ENCODE measurements at places on chromosomes 7 and 10.
A peak's percentile ranks its signal among the peaks of the same experiment; 100 is the strongest.

GRCh38 chr10:98309366-98310355 is 41.7 kb upstream of the LOXL4 start:
- no peak for DNase-seq

DNA sequence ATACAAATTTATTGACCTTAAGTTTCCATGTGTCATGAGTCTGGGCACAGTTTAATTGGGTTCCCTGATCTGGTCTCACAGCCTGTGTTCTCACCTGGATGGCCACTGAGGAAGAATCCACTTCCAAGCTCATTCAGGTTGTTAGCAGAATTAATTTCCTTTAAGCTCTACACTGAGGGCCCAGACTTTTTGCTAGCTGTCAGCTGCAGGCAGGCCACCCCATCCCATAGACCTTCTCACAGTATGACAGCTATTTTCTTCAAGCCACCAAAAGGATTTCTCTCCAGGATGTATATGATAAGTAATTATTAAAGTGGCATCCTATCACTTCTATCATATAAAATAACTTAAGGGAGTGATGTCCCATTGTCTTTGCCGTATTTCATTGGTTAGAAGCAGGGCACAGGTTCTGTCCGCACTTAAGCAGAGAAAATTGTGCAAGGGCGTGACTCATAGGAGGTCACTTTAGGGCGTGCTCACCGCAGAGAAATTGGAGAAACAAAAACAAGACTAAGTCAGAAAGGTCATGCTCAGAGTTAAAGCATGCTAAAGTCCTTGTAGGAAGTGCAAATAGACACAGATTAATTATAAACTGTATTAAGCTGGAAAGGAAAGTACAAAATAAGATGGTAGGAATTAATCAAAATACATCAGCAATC is 109.9 kb downstream of the AHR start:
- DNase-seq: no peak

DNA sequence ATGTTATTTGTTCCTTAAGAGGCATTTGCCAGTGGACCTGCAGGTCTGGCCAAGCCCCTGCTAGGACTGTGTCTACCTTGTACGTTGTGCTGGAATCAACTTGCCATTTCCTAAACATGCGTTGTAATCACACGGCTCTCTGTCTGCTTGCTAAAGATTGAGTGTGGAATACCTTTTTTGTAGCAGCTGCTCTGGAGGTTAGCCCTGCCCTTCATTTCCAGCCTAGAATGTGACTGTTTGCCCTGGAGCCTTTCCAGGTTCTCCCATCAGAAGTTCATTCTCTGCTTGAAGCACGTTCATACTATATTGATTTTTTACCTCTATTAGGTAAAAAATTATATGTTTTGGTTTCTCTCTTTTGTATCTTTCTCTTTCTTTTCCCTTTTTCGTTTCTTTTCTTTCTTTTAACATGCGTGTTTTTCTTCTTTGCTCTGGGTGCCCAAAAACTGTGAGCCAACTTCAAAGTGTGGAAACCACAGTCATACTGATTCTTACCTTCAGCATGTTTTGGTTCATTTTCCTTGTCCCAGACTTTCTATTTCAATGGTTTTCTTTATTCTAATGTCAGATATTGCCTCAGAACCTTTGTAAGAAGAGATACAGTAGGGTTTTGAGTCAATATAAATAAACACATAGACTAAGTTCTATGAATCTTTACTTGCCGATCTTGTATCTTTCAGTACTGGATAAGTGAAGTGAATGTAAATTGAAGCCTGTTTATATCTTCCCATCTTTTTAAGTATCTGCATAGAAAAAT is 111.9 kb upstream of the RPA3 start:
- no peak for DNase-seq

GRCh38 chr10:77377678-77378352 is 259.8 kb downstream of the KCNMA1 start:
- no peak for DNase-seq

DNA sequence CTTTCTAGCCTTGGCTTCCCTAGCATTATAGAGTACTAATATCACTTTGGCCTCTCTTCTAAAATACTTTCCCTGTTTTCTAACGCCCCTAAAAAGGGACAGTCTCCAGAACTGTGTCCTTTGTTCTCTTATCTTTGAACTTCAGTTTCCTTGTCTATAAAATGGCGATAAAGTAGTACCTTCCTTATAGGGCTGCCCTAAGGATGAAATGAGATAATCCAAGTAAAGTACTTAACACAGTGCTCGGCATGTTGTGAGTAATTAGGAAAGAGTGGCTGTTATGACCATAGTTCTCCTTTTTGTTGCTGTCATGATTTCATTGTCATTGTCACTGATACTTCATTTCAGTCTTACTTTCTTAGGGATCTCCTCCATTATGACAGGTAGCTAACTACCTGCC is 114.7 kb downstream of the EXOC4 start:
- no peak for DNase-seq

DNA sequence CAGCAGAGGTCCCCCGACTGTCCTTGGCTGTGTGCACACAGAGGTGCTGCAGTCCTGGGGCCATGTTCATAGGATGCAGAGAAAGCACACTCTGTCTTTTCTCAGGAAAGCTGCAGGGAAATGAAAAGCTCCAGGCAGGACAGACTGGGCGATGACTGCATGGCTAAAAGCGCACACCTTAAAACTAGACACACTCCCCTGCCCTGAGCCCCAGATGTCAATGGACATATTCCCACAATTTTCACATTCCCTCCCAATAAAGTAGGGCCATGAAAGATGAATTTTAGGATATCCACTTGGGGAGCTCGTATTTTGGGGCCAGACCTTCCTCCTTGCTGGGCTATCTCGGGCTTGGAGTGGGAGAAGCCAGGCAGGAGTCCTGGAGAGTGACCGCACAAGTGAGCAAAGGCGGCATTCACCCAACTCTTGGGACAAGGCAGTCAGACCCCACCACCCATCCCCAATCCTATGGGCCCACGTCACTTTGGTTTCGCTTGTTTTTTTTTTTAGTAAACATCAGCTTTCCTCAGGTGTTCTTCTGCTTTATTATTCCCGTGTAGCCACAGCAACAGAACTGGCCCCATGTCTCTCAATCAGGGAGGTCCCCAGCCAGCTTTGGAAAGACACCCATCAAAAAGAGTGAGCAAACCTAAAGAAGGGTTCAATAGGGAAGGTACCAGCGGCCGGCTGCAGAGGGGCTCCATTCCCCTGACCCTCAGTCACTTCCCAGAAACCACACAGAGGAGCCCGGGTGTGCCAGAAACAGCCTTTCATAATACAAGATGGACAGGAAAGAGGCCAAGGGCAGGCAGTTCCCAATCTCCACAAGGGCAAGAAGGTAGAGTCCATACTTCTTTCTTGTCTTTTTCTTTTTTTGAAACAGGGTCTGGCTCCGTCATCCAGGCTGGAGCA is 12.7 kb downstream of the GPRIN2 start:
- DNase-seq: no peak

- peak; percentile 45 for DNase-seq
These were observed 98.9 kb downstream of the NEURL1 start for GRCh38 chr10:103592186-103593021.

DNA sequence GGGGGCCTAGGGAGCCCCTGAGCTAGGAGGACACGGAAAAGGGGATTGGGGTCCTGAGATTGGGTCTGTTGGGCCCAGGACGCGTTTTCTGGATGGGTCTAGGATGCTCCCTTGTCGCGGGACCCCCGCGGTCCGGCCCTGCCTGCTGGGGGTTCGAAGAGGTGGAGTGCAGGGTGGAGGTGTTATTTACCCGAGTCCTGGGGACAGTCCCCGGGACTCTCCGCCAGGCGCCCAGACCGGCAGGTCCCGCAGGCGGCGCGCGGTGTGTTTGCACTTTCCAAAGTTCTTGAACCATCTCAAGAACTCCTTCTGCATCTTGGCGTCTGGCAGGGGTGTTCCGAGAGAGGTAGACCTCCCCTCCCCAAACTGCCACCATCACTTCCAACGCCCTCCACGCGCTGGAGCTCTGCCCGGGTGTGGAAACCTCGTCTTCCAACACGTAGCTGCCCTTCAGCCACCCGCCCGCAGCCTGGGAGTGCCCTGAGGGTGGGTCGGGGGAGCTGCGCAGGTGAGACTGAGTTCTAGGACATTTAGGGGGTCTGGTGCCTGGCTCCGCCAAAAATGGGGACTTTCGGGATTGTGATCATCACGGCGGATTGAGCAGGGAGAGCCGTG is 569 bp downstream of the CAV1 start:
- peak; percentile 39 for DNase-seq

DNA sequence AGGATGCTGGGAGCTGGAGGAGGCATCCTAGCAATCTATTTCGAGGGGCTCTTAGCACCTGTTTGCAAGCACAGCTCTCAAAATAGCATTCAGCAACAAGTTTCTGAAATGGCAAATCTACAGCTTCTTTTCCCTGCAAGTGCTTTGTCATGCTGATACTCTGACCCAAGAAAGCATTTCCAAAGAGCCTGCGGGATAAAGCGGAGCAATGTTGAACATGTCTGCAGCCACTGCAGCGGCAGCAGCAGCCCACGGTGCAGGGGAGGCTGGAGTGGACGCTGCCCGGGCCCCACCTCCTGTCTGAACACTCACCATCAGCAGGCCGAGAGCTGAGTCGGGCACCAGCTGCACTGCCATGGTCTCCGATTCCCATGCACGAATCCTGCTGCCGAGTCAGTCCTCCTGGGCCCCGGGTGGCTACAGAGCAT is 964 bp downstream of the FRMD4A start:
- no peak for DNase-seq

GRCh38 chr7:27912751-27913150 is 172.8 kb downstream of the TAX1BP1 start:
- no peak for DNase-seq

DNA sequence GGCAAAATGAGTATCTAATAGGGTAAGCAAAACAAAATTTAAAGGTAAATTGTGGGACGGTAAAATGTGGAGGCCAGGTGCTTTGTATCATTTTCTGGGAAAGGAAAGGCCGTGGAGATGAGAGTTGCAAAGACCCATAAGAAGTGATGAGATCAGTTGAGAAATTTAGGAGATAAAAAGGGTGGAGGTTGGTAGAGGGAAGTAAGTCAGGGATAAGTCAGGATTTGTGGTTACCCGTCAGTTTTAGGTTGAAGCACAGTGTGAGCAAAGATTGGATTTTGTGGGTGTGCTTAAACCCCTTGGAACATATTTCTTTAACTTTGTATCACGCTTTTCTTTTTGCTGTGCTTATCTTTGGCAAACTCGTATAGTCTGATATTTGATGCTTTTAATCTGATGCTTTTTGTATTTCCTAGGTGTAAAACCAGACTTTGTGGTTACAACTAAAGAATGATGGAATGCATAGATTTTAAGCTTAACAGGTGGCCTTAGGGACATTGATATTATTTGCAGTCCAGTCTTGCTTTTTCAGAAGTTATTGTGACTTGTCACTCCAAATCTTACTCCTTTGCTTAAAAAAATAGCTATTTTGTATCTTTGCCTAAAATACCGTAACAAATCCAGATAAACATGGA is 1.2 kb downstream of the BTRC start:
- DNase-seq: no peak

DNA sequence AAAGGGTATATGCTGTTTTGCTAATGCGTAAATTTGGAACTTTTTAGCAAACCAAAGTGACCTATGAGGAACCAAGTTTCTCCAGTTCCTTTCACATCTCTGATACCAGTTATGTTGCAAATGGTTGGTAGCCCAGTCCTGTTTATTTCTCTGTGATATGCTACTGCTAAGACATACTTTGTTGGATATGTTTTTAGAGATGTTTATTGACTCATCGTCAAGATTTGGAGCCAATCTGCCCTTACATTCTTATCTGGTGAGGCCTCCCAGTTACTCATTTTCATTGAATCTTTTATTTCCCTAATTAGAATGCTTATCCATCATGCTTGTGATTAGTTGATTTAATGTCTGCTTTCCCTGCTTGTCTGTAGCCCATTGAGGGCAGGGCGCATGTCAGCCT is 58.9 kb downstream of the LRGUK start:
- no peak for DNase-seq

- no peak for DNase-seq
These were observed 14.4 kb upstream of the CALU start for GRCh38 chr7:128724743-128725142.

DNA sequence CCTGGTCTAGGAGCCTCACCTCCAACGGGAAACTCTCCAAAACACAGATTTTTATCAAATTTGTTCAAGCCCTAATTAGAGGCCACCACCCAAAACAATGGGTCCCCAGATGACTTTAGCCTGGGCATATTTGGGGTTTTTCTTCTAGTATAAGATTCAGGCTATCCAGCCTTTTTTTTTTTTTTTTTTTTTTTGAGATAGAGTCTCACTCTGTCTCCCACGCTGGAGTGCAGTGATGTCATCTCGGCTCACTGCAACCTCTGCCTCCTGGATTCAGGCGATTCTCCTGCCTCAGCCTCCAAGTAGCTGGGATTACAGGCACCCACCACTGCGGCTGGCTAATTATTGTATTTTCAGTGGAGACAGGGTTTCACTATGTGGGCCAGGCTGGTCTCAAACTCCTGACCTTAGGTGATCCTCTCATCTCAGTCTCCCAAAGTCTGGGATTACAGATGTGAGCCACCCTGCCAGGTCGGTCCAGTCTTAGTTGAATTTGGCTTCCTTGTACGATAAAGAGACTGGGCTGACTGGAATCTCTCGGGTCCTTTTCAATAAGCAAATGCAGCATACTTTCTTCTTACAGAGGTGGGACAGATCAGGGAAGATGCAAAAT is 91.4 kb upstream of the KLF6 start:
- no peak for DNase-seq

DNA sequence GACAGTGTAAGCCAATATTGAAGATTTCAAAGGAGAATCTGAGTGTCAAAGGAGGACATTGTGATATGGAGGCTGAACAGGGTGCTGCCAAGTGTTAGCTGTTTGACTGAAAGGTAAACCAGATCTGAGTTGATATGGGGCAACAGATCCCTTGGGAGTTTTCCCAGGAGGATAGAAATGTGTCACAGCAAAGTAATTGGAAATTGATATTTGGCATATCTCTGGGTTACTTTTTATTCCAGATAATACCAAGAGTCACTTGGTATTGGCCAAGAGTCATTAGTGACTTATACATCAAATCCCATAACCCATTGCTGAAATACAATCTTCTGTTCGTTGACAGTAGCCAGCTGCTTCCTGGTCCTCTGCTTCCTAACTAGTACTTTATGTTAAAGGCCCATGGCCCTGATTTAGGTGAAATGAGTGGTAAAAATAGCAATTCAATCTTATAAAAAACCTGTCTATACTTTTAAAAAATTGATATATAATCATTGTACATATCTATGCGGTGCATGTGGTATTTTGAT is 922.9 kb downstream of the LRMDA start:
- no peak for DNase-seq

DNA sequence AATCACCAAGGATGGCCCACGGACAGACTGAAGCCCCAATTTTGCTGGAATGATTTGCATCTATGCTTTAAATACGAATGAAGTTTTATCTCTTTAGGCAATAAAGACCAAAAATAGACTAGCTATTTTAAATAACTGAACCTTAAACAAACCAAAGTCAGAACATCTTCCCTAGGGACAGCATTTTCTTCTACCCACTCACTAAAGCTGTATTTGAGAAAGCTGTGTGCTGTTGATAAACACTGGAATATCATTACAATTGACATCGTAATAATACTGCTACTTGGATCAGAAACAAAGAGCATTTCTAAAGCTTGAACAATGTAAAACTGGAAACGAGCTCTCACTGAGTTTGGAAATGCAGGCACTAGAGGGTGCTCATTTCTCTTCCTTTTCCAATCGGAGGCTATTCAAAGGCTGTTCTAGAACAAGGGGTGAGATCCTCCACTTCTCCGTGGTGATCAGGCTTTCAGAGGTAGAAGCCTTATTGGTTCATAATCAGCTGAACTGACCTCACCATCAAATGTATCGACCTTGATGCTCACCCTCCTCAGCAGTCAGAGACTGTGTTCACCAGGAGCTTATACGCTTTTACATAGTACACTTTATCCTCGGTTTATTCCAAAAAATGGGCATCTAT is 225.3 kb upstream of the PRSS1 start:
- DNase-seq: no peak

- DNase-seq: no peak
These were observed 590.0 kb upstream of the MKI67 start for GRCh38 chr10:128716181-128716580.

Data from stimulated activated CD4-positive, alpha-beta T cell treated with anti-CD3 and anti-CD28 coated beads, Interleukin-2, amount 100 ng/mL, for 24 hours (primary cell).